Stimulated activated CD8-positive, alpha-beta memory T cell treated with anti-CD3 and anti-CD28 coated beads, Interleukin-4, amount 100 ng/mL, for 1 hour (primary cell): ENCODE measurements at places on chromosomes 6 and 20.

DNA sequence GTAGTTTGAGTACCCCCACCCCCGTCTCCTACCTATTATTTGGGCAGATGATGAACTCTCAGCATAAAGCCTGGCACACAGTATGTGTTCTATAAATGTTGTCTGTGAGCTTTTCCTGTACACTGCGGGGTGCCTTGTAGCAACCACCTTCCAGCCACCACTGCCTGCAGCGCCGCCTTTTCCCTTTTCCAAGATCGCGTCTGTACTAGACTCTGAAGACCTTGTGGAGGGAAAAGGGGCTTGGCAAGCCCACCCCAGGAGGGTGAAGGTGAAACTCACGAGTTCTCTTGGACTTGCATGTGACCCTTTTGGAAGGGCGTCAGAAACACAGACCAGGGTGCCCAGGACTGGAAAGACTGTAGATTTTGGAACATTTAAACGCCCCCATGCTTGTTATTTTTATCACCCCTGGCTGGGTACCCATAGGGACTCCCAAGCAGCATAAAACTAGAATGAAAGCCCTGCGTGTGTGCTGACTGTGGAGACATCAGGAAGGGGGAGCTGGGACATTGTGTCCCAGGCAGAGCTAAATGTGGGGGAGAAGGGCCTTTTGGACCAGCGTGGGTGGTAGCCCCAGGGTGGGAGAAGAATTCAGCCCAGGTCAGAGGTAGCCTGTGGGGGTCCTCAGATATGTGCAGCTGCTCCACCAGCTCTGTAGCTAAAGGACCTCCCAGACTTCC lies 8.3 kb downstream of the BAK1 start:
- no peak for DNase-seq

DNA sequence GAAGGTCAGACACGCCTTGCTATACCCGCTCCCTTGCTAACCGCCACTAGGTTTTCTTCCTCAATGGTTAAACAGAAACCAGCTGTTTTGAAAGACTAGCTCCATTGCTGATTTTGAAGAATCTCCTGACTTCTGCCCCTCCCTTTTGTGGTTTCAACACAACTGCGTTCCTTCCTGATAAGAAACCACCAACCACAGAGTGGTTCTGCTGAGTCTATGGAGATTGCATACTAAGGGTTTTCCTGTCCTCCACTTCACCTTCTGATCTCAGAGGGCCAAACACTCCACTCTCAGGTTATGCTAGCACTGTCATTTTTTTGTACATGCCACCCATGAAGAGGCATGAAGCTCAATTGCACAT lies 207.9 kb downstream of the MYLK4 start:
- no peak for DNase-seq

DNA sequence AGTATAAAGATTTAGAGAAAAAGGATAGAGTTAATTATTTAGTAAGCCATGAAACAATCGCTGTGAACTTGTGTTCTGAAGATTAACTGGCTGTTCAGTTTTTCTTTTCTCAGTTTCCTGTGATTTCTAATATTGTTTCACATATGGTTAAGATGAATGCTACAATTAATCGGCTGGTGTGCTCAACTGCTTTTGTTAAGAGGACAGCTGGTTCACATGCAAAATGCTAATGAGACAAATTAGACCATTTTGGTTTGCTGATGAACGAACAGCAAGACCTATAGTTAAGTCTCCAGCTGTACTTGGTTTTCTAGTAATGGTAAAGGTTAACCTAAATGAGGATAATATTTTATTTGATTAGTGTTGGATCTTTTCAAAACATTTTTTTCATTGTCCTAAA lies 10.8 kb upstream of the NHSL1 start:
- no peak for DNase-seq

DNA sequence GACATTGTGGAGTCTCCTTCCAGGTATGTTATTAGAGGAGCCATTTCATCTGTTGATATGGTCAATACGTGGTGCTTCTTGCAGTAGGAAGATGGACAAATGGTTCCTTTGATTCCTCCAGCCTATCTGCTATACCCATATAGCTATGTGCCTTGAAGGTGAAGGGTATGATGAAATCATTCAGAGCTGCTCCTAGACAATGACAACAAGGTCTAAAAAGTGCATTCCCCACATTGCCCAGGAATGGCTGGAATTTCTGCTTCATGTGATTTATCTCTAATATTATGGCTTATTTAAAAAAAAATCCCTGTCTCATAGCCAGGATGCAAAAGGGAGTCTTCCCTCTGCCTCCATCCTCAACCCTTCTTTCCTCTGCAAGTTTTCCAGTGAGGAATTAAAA lies 14.1 kb downstream of the DAAM2 start:
- DNase-seq, result no peak

- DNase-seq, result no peak
Measured at GRCh38 chr6:2546901-2547300, 203.8 kb downstream of the MYLK4 start.

- no peak for DNase-seq
Measured at GRCh38 chr20:22931653-22932608, 103.2 kb upstream of the SSTR4 start.

GRCh38 chr6:35737413-35738211 lies 780 bp downstream of the ARMC12 start:
- no peak for DNase-seq

- no peak for DNase-seq
Measured at GRCh38 chr20:34956751-34957472, 1.2 kb downstream of the MYH7B start.

DNA sequence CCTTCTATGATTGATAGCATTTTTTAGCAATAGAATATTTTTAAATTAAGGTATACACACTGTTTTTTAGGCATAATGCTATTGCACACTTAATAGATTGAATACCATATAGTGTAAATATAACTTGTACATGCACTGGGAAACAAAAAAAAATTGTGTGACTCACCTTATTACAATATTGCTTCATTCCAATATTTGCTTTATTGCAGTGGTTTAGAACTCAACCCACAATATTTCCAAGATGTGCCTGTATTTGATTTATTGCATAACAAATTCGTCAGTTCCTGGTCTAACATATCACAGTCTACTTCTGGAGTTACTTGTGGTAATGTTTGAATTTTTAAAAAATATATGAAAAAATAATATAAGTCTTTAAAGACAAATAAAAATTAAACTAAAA lies 41.9 kb upstream of the DEFB112 start:
- no peak for DNase-seq

- no peak for DNase-seq
Measured at GRCh38 chr20:1827974-1828785, 67.0 kb upstream of the SIRPA start.

DNA sequence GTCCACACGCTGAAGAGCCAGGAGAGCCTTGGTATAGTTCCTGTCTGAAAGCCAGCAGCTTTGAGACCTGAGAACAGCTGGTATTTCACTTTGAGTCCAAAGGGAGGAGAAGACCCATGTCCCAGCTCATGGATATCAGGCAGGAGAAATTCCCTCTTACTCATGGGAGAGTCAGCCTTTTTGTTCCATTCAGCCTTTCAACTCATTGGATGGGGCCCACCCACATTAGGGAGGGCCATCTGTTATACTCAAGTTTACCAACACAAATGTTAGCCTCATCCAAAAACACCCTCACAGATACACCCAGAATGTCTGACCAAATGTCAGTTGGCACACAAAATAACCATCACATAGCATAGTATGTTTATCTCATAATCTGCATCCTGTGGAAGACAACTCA lies 80.1 kb downstream of the GMDS start:
- DNase-seq, result no peak

DNA sequence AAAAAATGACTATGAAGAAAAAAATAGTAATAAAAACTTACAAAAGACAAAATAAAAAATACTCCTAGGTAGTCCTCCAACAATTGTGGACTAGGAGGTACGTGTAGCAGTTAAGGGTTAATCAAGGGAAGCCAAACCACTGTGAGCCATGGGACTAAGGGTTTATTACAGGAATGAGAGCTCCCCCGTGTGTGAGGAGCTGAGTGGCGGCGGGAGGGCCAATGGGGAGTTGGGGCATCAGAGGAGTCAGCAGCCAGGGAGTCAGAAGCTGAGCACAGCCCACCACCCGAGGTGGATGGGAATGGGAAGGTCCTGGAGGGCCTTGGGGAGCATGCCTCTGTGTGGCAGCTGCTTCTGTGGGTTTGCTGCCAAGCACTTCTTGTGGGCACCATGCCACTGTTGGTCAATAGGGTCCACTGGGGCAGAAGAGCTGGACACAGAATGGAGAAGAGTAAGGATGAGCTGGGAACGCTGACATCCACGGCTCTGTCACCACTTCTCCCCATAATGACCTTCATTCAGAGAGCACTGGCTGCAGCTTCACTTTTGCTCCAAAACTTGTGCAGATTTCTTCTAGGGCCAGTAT lies 373.3 kb downstream of the CDKAL1 start:
- no peak for DNase-seq

- DNase-seq, result no peak
Measured at GRCh38 chr20:2656471-2657117, 4.2 kb downstream of the NOP56 start.

GRCh38 chr6:166989427-166990032 lies 9.7 kb upstream of the CEP43 start:
- DNase-seq, result peak; percentile 19

DNA sequence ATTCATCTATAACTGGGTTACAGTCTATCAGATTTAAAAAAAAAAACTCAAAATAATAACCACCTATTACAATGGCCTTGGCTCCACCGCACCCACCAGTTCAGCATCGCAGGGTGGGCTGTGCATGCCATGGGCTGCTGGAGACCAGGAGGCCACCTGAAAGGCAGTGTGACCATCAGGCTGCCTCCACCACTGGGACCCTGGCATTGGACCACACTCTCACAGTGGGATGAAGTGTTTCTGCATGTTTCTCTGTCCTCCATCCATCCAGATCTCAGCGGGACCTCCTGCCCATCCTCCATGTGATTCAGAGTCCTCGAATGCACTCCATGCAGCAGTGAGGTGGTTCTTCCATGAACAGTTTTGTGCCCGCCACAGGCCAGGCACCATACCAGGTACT lies 206.1 kb upstream of the CST7 start:
- no peak for DNase-seq

DNA sequence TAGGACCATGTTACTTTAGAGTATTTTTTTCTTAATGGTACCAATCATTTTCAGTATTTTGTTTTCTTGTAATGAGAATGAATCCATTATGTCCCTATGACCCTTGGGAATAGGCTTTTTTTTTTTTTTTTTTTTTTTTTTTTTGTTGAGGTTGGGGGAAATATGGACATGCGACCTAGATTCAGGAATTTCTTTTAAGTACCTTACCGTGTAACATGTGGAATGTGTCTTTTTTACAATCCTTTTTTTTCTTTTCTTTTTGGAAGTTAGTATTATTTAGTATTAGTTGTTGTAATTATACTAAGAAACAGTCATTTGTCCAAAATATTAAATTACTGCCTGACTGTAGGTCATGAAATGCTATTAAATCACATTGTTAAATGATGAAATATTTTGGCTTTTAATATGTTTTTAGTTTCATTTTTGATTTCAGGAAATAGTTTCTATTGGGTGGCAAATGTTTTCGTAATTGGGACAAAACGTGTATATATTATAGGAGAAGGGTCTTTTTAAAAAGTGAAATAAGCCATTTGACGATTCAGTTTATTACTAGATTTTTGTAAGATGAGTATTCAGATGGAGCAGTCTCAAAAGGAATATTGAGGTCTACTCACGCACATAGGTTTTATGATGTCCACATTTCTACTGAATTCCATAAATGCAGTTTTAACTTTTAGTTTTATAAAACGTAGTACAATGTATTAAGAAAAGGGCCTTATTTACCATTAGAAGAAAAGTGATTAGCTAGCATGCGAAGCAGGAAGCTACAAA lies 4.9 kb downstream of the ARID1B start:
- DNase-seq, result no peak

GRCh38 chr6:122789182-122790027 lies at the start of gene SMPDL3A:
SMPDL3A (plus strand) TSS chr6:122789258; CDS start chr6:122789347, 89 bp downstream.
- DNase-seq, result no peak

DNA sequence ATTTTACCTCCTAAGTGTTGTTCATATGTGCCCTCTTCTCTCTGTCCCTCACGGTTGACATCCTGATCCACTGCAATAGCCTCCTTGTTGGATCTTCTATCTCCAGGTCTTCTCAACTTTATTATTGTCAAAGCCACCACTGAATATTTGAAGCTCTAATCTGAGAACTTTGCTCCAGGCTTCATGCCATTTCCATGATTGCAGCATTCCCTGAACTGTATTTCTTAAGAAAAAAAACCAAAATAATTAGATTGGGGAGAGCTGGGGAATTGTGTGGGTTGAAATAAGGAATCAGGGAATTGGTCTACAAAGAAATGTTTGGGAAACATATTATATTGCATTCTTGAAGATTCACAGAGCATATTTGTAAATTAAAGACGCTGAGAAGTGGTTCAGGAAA lies 2.5 kb upstream of the STX7 start:
- no peak for DNase-seq

DNA sequence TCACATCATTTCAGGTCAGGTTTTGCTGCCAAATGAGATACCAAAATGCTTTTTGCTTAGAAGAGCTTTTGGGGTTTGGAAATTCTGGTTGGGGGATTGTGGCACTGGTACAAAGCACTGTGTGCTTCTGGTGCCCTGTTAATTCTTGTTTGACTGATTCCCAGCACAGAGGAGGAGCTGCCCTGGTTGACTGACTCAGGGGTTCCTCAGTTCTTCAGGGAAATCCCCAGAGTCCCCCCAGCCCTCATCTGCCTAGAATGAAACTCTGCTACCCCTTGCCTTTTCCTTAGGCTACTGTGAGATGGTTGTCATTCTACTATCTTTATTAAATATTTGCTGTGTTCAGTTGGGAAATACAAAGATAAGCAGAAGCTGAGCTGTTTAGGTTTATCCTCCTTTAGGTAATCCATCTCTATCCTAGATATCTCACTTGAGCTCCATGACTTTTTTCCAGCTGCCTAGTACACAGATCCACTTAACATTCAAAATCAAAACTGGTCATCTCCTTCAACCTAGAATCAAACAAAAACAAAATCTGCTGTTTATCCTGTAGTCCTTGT lies 24.9 kb upstream of the TSPYL1 start:
- no peak for DNase-seq

- no peak for DNase-seq
Measured at GRCh38 chr20:23246717-23247664, 103.6 kb upstream of the NXT1 start.

GRCh38 chr20:13874394-13875157 lies 89.7 kb downstream of the NDUFAF5 start:
- DNase-seq, result no peak

DNA sequence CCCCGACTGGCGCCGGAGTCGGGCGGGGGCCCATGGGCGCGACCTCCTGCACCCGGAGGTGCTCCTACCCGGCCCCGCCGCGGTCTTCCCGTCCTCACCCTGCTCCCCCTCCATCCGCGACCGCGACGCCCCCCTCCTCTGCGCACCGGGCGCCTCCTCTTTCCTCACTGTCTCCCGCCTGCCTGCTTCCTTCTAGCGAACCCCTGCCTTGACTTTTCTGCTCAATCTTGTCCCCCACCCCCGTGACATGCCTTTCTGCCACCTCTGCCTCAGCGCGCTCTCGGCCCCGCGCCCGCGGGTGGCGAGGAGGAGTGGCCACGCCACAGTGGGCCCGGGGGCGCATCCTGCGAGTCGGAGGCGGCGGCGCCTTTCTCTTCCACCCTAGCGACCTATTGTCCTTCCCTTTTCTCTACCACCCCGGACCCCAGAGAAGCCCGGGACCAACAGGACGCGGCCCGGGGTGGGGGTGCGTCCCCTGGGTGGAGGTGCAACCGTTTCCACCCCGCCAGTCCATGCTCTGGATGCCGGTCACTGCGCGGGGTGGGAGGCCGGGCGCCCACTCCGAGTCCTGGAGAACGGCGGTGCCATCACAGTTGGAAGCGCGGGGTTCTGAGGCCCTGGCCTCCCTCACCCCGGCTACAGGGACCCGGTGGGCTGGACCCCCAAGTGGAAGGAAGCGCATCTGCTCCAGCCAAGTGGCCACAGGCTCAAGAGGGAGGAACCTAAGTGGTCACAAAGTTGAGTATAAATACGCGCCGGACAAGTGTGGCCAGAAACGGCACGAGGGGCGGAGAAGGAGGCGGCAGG lies 2.0 kb downstream of the PDE10A start:
- no peak for DNase-seq
